NCI-H460 (cell line): ENCODE measurements at places on chromosomes 4 and X.
A peak's percentile ranks its signal among the peaks of the same experiment; 100 is the strongest.

- no peak for DNase-seq
Observed at GRCh38 chrX:41789374-41789773, 65.4 kb downstream of the GPR82 start.

DNA sequence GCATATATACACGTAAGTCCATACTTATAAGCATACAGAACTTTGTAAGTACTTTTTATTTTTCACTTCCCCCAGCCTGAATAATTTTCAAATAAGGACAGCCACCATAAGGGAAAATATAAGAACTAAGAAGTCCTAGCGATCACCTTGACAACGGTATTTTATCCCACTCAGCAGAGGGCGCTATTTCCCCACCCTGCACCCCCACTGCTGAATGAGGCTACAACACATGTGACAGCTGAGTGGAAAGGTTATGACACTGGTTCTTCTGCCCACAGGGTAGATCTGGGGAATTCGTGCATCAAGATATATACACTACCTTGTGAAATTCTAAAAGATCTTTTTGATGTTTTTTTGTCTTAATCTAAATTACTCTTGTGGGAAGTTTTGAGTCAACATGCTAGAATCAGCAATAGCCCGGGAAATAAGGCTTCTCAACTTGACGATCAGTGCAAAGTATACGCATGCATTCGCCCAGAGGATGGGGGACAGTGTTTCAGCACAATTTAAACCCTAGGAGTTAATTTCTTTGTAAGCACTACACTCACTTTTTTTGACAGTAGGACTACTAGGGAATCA, 151.5 kb downstream of the CORIN start:
- DNase-seq = peak; percentile 48

- DNase-seq = no peak
Observed at GRCh38 chr4:106426069-106426468, 57.5 kb upstream of the GIMD1 start.

DNA sequence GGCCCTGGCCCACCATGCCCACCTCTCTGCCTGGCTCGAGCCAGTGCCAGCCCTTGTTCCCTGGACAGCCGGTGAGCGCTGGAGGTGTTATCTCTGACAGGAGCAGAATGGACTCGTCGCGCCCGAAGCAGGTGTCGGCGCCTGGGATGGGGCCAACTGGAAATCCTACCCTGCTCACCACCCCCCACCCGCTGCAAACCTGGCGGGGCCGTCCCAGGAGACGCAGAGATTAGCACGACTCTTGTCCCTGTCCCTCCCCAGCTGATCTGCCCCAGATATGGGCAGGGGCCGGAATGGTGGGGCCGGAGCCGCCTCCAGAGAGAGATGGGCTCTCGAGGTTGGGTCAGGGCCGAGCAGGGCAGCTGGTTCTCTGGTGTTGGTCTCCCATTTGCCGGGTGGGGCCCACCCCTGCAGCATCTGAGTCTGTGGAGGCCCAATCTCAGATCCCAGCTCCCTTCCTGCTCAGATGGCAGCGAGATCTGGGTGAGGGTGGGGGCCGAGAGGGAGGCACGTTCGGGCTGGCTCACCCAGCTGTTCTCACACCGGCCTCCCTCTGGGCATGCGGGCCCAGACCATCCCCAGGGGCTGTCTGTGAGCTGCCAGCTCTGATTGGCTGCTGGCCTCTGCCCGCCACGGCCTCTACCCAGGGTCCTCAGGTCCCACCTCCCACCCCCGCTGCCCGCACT, 20.1 kb upstream of the FGFR3 start:
- DNase-seq = no peak

- no peak for DNase-seq
Observed at GRCh38 chrX:42466332-42467046, 311.5 kb downstream of the PPP1R2C start.

- DNase-seq = no peak
Observed at GRCh38 chr4:55611358-55612059, 19.5 kb upstream of the PDCL2 start.

- DNase-seq = no peak
Observed at GRCh38 chr4:127406187-127406586, 226.6 kb upstream of the INTU start.

DNA sequence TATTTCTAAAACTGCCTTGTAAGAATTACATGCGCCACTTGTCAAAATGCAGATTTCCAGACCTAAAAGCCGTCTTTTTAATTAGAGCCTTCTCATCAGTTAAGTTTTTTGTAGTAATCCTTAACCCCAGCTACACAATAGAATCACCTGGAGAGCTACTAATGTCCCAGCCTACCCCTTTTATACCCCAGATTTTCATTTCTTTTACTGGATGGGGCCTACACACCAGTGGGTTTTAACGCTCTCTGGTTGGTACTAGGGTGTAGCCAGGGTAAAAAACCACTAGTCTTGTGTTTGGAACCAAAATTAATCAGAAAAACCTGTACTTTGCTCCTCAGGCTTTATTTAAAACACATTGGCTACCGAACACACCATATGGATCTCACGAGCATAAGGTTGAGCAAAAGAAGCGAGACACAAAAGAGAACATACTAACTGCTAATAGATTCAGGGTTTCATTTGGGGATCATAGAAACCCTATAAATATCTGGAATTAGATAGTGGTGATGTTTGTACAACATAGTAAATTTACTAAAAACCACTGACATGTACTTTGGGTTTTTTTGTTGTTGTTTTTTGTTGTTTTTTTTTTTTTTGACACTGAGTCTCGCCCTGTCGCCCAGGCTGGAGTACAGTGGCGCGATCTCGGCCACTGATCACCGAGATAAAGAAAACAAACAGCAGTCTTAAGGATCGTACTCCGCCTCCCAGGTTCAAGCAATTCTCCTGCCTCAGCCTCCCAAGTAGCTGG, 30.6 kb downstream of the BBS12 start:
- DNase-seq = no peak

GRCh38 chr4:81505004-81505598, 33.4 kb upstream of the RASGEF1B start:
- DNase-seq = no peak

- DNase-seq = no peak
Observed at GRCh38 chr4:15159477-15160019, 157.3 kb downstream of the CPEB2 start.

DNA sequence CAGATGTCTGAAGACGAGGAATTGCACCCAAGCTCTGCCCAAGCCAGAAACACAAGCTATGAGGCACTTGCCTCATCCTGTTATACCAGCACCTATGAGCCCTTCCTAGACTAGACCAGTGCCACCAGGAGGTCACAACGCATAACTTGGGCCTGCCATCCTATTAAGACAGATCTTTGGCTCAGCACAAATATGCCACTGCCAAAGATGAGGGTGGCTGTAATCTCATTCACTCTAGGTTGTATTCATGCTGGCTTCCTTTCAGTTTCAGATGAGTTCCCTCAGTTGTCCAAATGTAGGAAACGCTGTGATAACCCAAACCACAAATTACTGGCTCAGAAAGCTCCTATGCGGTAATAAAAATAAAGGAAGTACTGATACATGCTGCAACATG, 76.5 kb upstream of the CITED1 start:
- no peak for DNase-seq

DNA sequence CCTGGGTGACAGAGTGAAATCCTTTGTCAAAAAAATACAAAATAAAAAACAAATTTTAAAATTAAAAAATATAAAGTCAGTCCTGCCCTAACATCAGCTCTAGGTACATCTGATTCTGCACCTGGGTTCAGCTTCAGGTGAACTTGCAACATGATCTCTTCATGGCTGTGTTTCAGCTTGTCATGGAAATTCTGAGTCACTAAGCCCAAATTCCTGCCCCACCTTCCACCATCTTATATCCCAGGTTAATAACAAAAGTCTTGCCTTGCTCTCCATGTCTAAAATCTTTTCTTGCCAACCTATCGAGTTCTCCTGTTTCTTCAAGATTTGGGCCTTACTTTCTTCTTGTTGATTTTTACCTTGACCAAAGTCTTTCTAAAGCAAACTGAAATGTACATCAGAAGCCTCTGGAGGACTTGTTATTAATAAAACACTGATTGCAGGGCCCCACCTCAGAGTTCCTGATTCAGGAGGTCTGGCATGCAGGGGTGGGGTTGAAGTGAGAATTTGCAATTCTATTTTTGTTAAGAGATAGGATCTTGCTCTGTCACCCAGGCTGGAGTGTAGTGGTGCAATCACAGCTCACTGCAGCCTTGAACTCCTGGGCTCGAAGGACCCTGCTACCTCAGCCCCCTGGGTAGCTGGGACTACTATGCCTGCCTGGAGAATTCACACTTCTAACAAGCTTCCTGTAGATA, 125.8 kb upstream of the VCX3A start:
- DNase-seq = no peak

DNA sequence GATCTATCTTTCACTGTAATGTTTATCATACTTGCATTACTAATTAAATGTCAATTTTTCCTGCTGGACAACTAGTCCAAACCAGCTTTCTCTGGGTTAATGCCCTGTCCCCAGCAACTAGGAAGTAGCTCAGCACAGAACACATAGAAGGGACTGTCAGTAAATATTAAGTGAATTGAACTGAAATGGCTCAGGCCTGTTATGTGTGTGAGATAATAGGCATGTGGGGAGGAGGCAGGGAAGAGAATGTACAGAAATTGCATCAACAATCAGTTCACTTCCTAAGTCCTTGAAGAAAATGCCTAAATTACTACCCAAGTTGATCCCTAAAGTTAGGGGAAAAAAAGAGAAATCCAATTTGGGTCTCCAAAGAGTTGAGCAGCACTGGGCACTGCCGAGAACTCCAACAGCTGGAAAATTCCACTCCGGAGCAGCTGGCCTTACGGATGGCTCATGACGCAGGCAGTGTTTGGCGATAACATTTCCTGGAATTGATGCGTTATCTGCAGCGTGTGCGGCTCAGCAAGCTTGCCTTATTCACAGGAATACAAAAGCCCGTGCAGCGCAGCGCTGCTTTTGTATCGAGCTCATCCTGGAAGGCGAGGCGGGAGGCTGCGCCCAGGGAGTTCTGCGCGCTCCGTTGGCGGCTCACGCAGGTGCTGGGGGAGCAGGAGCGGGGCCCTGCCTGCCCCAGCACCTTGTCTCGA, 297.3 kb upstream of the LCORL start:
- no peak for DNase-seq

DNA sequence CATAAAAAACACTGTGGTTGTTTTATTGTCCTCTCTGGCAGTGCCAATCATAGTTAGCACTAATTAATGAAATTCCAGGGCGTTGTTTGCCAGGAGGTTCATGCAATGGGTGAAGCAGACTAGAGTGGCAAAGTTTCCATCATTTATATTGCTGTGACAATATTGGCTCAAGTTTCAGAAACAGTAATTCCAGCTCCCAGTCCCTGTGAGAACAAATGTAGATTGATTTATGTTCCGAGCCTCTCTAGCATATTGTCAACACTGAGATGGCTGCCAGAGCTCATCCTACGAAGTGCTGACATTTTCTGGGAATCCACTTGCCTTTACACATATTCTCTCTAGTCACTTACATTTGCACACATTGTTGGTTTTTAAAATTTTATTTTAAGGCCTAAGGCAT, 440.0 kb upstream of the IGFBP7 start:
- DNase-seq = no peak

DNA sequence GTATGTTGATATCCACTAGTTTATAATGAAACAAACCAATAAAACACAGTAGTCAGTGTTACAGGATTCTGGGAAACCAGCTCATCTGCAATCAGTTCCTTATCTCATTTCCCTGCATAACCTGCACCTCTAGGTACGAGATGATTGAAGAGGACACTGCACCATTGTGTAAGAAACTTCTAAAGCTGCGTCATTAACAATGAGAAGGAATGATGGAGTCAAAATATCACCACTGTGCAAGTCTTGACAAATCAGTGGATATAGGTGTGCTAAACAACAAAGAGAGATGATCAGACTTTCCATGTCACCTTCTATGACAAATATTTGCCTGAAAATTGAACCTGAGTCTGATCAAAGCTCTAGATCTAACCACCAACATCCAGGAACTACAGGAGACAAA, 40.7 kb upstream of the DHX15 start:
- no peak for DNase-seq

DNA sequence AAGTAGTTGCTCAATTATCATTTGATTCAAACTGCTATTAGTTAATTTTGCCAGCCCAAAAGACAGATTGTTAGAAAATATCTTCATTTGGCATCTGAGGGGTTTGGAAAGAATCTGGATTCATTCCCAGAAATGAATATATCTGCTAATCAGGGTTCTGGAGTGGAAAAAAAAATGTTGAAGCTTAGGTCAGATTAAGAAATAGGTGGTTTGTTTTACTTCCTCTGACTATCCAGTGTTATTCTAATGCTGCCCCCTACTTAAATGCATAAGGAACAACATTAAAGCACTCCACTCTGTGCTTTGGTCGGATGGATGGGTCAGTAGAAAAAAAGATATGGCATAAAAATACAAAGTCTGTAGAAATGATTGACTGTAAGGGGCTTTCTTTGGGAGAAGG, 89.0 kb downstream of the LUZP4 start:
- DNase-seq = no peak

GRCh38 chr4:182978152-182978827, 61.1 kb upstream of the DCTD start:
- DNase-seq = no peak

DNA sequence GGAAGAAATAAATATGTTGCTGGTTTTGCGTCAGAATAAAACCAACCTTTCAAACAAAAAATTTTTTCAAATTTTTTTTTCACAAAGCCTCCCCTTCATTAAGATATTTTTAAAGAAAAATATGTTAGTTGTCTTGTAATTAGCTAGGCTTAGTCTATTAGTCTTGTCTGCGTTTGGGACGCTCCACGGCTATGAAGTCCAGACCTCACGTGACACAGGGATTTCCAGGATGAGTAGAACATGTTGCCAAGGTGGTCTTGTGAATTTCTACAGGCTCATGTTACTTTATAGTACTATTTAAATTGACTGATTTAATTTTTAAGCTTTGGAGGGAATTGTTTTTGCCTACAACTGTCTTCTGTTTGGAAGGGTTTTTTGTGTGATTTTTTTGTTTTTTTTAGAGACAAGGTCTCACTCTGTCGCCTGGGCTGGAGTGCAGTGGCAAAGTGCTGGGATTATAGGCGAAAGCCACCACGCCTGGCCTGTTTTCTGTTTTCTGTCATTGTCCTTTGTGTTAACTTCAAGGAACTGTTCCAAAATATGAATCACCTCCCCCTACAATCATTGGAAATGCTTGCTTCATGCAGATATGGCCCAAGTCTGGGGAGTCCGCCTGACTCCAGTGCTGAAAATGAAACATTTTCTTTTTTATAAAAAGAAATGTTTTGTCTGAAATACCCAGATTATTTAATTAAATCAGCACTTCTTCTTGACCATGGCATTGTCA, 26.2 kb downstream of the TMEM144 start:
- DNase-seq = no peak

DNA sequence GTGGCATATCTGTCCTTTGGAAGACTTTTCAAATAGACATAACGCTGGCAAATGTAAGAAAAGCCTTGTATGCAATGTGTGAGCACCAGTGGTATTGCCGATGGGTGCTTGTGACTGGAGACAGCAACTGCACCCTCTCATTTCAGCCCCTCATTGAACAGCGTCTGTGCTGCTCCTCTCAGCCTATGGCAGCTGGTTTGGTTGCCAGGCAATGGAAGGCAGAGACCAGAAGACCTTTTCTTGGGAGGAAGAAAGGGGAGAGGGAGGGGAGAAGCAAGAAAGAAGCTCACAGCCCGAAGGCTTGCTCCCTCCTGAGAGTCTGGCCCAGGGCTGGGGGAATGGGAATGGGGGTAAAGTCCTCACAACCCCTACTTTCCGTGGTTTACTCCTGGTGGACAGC, 20.2 kb downstream of the ZCCHC13 start:
- DNase-seq = no peak
